Stimulated activated CD8-positive, alpha-beta memory T cell treated with anti-CD3 and anti-CD28 coated beads, Interleukin-4, amount 100 ng/mL, for 1 hour (primary cell): ENCODE measurements at places on chromosomes 5 and 9.

DNA sequence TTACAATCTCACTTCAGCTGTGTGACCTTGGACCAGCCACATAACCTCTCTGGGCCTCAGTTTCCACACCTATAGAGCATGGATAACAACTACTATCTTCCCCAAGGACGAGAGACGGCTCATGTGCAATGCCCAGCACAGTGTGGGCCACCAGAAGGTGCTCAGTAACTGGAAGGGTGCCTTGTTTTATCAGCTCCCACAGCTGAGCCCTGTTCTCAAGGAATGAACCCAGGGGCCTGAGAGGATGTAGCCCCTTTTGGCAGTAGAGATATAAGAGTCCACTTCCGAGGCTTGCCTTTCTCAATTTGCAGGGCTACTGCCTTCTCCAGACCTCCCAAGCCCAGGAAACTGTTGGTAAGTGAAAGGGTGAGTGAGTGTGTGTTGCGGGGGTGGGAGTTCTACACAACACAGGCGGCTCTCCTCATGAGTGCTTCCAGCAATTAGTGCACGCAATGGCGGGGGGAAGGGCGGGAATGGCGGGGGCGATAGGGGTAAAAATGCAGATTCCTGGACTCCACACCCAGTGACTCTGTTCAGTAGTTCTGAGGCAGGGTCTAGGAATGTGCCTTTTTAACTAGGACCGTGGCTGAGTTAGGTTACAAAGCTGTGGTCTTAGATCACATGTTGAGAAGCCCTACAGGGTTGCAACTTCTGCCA is 185.1 kb downstream of the FSTL4 start:
- DNase-seq = no peak

GRCh38 chr5:173830421-173830820 is 57.7 kb upstream of the CPEB4 start:
- no peak for DNase-seq

DNA sequence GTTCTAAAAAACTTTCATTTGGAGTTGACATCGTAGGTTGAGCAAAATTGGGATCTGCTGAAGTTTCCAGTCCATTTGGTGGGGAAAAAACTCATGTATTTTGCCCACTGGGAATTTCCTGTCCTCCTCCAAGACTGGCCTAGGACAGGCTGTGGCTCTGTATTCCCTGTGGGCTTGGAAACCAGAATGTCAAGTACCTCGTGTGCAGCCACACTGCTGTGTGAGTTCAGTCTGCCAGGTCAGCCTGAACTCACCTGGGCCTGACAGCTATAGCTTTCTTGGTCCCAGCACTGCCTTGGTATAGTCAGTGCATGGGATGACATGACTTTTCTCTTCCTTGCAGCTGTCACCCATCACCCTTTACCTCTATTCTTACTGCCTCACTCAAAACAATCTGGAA is 35.0 kb upstream of the KLF9 start:
- DNase-seq = no peak

- no peak for DNase-seq
Observed at GRCh38 chr5:154390096-154390495, 55.7 kb upstream of the SAP30L start.

DNA sequence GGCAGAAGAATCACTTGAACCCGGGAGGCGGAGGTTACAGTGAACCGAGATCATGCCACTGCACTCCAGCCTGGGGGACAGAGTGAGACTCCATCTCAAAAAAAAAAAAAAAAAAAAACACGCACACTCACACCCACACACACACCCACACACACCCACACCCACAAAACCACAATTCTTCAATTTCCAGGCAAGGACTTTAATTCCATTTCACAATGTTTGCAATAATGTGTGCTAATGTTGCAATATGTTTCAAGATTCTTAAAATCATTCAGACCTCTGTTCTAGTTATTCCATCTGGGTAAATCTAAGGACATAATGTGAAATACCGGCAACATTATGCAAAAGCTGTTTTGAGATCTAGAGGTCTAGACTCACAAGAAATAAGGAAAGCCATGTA is 28.3 kb downstream of the CCDC69 start:
- no peak for DNase-seq

GRCh38 chr5:14250084-14250695 is 107.0 kb downstream of the TRIO start:
- DNase-seq = no peak

DNA sequence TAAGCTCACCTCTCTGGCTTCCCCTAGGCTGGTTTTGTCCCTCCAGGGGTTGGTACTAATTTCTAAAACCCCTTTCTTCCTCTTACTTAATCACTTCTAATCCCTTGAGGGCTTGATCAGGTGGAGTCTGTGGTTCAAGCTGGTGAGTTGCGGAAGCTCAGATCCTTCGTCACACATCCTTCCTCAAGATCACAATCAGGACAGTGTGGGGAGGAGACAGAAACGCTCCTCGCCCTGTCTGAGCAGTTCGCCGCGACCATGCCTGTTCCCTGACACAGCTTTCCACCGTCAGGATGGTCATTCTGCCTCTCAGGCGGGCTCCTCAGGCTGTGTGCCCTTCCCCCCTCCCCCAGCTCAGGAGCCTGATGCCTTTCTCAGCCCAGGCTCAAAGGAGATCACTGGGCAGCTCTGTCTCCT is 24.3 kb downstream of the CPLX2 start:
- no peak for DNase-seq

GRCh38 chr5:2681476-2681875 is 70.0 kb downstream of the IRX2 start:
- DNase-seq = no peak

DNA sequence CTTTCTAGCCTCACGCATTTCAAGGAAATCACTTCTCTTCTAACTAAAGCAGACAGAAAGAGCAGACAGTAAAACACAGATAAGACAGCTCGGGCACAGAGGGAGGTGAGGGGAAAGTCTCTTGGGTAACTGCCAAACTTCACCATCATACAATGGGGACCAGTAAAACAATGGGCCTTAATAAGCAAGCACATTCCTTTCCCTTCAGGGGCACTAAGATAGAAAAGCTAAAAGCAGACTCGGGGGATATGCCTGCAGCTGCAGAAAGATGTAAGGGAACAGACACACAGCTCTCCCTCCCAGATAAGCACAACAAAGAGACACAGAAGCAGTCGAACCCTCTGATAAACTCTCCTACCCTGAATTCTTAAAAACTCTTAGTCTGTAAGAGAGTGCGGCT is 15.6 kb upstream of the CKS2 start:
- no peak for DNase-seq

- DNase-seq = no peak
Observed at GRCh38 chr9:89625721-89626687, 21.2 kb downstream of the GADD45G start.

DNA sequence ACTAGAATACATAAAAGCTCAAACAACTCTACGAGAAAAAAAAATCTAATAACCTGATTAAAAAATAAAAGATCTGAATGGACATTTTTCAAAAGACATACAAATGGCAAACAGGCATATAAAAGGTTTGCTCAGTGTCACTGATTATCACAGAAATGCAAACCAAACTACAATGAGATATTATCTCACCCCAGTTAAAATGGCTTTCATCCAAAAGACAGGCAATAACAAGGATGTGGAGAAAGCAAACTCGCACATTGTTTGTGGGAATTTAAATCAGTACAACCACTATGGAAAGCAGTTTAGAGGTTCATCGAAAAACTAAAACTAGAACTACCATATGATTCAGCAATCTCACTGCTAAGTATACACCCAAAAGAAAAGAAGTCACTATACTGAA is 20.8 kb downstream of the UGT3A2 start:
- DNase-seq = no peak

GRCh38 chr5:18799482-18800128 is 1165.3 kb downstream of the TAF11L14 start:
- DNase-seq = no peak

- no peak for DNase-seq
Observed at GRCh38 chr5:132907161-132907560, 33.7 kb downstream of the LEAP2 start.

- DNase-seq = no peak
Observed at GRCh38 chr9:6605202-6605601, 40.3 kb downstream of the GLDC start.

DNA sequence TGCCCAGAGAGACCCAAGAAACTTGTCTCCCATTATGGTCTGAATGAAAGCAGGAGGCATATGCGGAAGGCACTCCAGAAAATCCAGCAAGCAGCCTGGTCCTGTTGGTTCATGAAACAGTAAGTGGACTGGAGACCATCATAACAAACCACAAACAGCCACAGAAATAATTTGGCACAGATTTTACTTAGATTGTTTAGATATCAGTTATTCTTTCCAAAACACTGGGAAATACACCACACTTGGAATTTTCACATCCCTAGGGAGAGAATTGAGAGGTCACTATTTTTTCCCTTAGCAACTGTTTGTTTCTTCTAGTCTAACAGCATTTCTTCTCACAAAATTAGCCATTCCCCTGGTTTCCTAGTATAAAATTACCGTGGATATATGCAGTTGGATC is 300.8 kb downstream of the OSTF1 start:
- DNase-seq = no peak

DNA sequence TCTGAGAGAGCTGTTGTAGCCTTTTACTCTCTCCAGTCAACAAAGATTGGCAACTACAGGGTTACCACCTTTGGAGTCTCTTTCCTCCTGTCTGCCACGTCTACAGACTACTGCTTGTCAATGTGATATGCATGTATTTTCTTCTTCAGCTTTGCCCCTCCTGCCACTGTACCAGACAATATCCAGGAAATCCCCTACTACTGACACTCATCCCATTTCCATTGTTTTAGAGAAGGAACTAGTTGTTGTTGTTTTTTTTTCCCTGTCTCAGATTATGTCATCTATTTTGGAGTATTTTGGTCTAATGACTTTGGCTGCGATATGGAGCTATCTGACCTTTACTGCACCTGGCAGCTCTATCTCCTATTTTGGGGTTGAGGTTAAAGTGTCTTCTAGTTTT is 50.1 kb upstream of the MACIR start:
- no peak for DNase-seq

- no peak for DNase-seq
Observed at GRCh38 chr9:133439337-133439736, 17.2 kb downstream of the ADAMTS13 start.

- no peak for DNase-seq
Observed at GRCh38 chr9:86034863-86035734, 64.3 kb downstream of the GOLM1 start.

DNA sequence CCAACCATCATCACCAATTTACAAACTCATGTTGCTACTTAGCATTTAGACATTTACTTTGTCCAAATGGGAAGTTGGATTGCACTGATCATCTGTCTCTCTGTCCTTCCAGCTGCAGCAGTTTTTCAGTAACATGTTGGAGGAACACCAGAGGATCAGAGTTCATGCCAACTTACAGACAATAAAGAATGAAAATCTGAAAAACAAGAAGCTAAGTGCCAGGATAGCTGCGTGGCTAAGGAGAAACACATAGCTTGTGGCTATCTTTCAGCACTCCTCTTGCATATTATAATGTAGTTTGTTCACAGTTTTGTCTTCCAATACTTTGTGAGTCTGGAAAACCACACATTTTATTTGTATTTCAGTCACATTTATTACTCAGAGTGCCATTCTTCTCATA is 6.4 kb upstream of the ARL14EPL start:
- DNase-seq = no peak

GRCh38 chr5:132475497-132475882 is 15.1 kb downstream of the IRF1 start:
- no peak for DNase-seq
